ENCODE measurements at places on chromosomes 3 and 15.
A peak's percentile ranks its signal among the peaks of the same experiment; 100 is the strongest.

DNA sequence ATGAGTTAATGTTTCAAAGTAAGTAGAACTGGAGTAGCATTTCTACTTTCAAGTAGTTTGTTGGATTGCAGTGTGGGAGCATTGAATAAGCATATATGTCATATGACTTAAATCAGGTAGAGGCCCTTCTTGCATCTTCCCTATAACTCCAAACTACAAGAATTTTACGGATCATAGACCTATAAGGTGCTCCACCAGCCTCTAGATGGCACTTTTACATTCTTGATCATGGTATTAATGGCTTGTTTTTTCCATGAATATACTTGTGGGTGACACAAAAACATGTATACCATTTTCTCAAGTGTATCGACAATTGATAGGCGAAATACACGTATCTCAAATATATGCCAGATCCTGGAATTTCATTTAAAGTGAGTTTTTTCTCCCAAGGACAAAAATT lies 311.1 kb downstream of the ZPLD1 start:
- no peak for DNase-seq

- DNase-seq: no peak
Observed at GRCh38 chr3:88005066-88005465, 53.7 kb downstream of the CGGBP1 start.

- DNase-seq: peak; percentile 60
Observed at GRCh38 chr3:39208463-39209055, 16.2 kb upstream of the XIRP1 start.

DNA sequence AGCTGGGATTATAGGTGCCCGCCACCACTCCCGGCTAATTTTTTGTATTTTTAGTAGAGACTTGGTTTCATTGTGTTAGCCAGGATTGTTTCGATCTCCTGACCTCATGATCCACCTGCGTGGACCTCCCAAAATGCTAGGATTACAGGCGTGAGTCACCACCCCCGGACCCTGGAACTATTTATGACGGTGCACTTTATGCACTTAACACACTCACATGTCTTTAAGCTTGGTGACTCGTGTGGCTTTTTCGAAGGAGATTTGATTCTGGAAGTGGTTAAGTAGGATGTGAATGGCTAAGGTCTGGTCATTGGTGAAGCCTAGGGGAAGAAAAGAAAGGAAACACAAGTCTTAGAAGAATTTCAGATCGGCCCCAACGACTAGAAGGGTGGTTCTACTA lies 20.3 kb downstream of the BBS4 start:
- DNase-seq: no peak

GRCh38 chr15:77069521-77070121 lies 1.3 kb downstream of the TSPAN3 start:
- DNase-seq: peak; percentile 40

DNA sequence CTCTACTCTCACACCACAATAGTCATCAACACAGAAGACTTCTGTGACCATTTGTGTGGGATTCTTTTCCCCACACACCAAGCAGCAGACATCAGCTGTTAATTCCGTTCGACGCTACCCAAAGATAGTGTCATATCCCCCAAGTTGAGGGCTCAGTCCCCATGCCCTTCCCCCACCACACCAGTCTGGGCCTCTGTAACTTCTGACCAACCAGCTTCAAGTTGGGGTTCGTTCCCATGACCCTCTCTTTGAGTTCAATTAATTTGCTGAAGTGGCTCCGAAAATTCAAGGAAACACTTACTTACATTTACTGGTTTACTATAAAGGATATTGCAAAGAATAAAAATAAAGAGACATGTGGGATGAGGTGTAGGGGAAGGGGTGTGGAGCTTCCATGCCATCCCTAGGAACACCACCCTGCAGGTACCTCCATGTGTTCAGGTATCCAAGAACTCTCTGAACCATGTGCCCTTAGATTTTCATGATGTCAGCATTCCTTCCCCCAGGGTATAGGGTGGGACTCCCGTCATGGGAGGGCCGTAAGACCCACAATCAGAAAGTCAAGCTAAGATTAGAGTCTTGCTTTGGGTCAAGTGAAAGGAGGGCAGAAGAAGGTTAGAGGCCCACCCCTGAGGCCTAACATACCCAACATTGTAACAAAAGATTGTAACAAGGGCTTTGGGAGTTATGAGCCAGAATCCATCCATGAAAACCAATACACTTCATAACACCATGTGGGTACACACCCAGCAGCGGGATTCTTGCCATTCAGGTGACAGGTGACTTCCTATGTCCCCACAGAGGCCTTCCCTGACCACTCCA lies 82.7 kb downstream of the BTLA start:
- DNase-seq: no peak

DNA sequence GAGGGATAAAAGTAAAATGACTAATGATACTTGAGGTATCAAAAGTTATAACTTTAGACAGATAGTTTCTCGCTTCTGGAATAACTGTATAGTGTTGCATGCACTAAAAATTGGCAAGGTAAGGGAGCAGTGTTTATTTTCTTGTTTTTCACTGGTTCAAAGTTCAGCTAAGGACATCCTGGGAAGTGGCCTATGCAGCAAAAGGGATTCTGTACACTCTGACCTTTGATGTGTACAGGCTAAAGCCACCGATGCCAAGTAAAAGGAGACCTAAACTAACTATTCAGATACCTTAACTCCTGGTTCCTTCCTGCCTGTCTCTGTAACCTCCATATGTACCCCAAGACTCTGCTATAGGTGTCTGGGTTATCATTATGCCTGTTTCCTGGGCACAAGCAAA lies 1.7 kb downstream of the FBXO40 start:
- no peak for DNase-seq
